Dermis microvascular lymphatic vessel endothelial cell (primary cell): ENCODE measurements at places on chromosomes 7 and 10.

DNA sequence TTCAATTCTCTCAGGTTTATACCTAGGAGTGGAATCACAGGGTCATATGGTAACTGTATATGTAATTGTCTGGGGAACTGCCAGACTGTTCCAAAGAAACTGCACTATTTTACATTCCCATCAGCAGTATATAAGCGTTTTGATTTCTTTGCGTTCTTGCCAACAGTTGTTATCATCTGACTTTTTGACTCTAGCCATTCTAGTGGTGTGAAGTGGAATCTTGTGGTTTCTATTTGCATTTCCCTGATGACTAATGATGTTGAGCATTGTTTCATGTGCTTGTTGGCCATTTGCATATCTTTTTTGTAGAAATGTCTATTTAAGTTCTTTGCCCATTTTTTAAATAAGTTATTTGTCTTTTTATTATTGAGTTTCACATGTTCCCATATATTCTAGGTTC is 44.3 kb upstream of the ZC3HAV1 start:
- DNase-seq = peak; percentile 18

DNA sequence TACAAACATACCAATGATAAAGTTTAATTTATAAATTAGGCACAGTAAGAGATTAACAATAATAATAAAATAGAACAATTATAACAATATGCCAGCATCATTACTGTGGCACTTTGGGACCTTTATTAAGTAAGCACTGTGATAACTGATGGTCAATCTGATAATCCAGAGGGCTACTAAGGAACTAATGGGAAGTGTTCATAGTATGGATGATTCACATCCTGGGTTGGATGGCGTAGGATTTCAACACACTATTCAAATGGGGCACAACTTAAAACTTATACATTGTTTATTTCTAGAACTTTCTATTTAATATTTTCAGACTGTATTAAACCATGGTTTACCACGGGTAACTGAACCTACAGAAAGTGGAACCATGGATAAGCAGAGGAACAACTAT is 90.8 kb downstream of the KIF20B start:
- DNase-seq = peak; percentile 3

DNA sequence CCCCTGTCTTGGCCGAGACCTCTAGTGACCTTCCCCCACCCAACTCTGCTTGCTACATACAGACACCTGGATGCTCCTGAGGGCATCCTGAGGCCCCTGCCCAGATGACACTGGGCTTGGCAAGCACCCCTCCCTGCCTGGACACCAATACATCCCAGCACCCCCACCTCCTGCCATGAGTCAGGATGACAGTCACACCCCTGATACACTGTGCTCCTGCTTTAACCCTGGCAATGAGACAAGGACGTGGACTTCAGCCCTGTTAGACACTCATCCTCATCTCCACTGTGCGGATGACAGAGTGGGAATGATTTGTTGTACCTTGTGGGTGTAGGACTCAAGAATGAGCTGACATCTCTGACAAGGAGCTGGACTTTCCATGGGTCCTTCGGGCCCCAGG is 186.3 kb upstream of the ADCY1 start:
- no peak for DNase-seq

DNA sequence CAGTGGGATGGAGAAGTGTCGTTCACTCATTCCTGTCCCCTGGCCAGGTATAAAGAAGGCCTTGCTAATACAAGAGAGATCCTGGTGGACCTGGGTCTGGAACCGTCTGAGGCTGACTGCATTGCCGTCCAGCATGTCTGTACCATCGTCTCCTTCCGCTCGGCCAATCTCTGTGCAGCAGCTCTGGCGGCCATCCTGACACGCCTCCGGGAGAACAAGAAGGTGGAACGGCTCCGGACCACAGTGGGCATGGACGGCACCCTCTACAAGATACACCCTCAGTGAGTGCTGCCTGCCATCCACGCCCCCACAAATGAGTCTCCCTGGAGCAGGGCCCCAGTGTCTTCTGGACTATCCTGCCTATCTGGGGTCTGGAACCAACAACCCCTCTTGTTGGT is 27.2 kb downstream of the HKDC1 start:
- no peak for DNase-seq

- DNase-seq = no peak
Observed at GRCh38 chr10:29658984-29659965, 24.5 kb upstream of the SVIL start.

- no peak for DNase-seq
Observed at GRCh38 chr7:69722843-69723242, 124.6 kb downstream of the AUTS2 start.

- DNase-seq = no peak
Observed at GRCh38 chr10:43117031-43117776, 21.0 kb upstream of the CSGALNACT2 start.

DNA sequence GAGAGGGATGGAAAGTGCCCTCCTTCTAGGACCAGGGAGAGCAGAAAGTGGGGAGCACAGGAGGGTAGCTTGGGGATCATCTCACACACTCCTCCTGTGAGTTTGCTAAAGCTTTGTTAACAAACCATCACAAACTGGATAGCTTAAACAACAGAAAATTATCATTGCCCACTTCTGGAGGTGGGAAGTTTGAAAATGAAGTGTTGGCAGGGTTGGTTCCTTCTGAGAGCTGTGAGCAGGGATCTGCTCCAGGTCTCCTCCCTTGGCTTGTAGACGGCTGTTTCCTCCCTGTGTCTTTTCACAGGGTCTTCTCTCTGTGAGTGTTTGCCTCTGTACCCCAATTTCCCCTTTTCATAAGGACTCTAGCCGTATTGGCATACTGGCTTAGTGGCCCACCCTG is 32.0 kb upstream of the CXCL12 start:
- DNase-seq = no peak

GRCh38 chr7:18626717-18627116 is 131.2 kb downstream of the HDAC9 start:
- DNase-seq = no peak

GRCh38 chr10:80814147-80814652 is 276.5 kb downstream of the SH2D4B start:
- no peak for DNase-seq

DNA sequence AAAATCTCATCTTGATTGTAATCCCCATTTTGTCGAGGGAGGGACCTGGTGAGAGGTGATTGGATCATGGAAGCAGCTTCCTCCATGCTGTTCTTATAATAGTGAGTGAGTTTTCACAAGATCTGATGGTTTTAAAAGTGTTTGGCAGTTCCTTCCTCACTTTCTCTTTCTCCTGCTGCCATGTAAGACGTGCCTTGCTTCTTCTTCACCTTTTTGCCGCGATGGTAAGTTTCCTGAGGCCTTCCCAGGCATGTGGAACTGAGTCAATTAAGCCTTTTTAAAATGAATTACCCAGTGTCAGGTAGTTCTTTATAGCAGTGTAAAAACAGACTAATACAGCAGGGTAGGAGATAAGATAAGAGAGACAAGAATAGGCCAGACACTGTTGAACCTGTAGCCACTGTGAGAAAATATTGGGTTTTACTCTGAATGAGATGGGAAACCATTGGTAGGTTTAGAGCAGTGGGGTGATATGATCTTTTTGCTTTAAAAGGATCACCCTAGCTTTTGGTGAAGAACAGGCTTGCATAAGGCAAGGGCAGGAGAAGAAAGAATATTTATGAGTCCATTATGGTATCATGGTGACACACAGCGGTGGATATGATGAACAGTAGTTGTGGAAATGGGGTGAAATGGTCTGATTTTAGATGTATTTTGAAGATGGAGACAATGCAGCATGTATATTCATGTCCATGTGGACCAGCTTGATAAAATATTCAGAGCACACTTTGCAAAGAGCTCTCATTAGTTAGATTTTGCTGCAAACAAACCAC is 11.5 kb downstream of the OR6B1 start:
- DNase-seq = no peak

GRCh38 chr10:47418966-47419365 is 34.9 kb upstream of the ZNF488 start:
- DNase-seq = no peak

- no peak for DNase-seq
Observed at GRCh38 chr7:64876792-64877713, 26.0 kb upstream of the ZNF273 start.

DNA sequence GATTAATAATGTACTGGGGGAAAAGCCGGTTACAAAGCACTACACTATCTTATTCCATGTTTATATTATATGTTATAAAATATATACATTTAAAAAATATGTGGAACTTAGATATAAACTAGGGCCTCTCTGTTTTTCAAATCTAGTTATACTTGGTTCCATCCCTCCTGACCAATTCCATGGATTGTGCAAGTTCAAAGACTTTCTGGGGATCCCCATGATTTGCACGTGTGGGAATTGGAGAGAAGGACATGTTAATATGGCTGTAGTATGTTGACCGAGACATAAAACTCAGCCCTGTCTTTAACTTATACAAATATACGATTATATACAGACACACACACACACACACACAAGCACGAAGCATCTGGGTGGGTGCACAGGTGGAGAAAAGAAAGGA is 18.8 kb upstream of the ECHDC3 start:
- DNase-seq = no peak

DNA sequence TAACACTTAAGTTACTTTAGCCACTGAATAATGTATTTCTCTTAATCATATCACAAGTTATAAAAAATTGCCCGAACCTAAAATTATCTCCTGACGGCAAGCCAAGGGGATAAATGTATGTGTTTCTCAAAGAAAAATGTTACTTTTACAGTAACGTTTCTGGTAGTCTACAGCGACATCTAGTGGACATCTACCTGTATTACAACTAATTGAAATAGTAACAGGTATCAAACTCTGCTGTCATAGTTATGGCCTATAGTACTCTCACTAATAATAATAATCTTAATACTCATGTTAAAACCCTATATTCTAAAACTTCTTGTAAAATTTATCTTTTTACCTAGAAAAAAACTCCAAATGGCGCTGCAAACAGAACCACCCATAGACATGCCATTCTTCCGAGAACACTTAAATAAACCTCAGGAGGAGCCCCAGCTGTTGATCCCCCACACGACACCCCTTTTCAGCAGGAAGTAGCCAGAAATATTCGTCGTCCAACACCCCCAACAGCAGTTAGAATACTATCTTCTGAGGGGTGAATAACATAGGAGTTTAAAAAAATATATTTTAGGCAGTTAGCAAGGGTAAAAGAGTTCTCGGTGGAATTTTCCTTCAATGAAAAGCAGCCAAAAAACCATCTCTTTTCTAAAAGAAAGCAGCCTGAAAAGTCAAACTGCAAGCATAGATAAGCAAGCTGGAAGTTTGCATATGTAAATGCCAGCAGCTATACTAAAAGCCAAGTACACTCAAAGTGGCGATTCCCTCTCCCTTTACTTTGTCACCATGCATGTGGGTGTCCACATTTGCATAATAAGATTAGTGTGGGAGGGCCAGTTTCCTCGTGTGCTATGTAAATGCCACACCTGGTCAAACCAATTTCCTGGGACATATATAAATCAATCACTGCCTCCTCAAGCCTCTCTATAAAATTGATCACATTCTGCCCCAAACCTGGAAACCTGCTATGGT is 40.5 kb upstream of the ZNF107 start:
- peak; percentile 6 for DNase-seq

DNA sequence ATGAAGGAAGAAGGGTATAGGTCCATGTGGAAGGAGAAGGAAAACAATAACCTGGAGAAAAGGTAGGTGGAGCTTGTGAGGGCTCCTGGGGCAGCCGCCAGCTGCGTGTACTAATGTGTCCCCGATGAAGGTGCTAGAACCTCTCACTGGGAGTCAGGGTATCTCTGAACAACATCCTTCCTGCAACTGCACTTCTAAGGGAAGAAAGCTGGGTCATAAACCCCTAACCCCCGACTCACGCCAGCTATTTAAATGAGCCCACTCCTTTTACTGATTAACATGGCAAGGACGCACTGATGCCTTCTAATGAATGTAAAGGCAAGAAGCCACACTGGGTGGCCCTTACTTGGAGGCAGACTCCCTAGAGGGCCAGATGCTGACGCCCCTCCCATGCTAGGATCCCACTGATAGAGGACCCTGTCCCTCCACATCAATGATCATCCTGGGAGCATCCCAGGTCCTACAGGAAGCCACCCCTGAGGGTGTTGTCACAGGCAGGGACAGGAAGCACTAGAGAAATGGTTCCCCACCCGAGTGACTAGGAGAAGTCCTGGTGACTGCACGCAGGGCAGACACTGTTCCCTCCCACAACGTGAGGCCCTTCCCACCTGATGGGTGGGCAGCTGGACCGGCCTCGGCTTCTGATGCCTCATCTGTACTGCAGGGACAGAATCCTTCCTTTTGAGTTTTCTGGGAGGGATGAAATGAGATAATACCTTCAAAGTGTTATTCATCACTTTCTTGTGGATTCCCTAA is 20.4 kb downstream of the JCAD start:
- DNase-seq = no peak

GRCh38 chr7:98724591-98724990 is 107.5 kb downstream of the NPTX2 start:
- no peak for DNase-seq

GRCh38 chr10:80509403-80510161 is 28.1 kb upstream of the SH2D4B start:
- peak; percentile 69 for DNase-seq

- no peak for DNase-seq
Observed at GRCh38 chr7:70775570-70776156, 356.3 kb upstream of the GALNT17 start.

DNA sequence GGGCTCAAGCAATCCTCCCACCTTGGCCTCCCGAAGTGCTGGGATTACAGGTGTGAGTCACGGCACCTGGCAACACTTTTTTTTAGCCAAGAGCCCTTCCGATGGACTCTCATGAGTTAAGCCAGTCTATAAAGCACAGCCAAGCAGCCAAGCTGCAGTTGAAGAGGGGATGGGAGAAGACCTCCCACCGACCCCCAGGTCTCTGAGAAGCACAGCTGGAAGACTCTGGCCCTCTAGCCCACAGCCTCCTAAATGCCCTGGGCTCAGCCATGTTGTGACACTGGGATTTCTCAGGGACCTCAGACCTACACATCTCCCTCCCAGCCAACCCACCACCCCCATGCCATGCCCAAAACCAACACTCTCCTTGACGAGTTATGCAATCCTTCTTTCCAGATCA is 31.1 kb downstream of the CALML3 start:
- no peak for DNase-seq

GRCh38 chr10:97065128-97065527 is 120.6 kb downstream of the SLIT1 start:
- DNase-seq = no peak
